ENCODE measurements at places on chromosomes 13 and 19.

DNA sequence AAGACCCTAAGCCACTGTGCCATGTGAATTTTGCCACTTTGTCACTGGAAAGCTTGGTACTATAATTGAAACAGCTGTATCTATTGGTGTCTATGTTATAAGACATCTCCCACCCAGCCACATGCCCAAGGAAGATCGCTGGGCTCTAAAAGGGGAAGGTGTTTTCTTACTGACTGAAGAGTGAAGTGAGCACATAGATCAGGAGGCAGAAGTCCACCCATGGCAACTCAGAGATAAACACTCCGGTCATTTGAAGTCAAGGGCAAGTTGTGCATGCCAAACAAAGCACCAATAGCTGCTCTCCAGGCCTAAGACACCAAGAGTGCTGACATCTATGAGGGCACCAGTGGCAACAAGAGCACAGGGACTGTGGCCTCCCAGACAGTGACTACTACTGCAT is 153.8 kb downstream of the KCTD12 start:
- no peak for ATAC-seq

- ATAC-seq, result peak; percentile 57
Observed at GRCh38 chr19:46624958-46625661, at the start of gene PTGIR. PTGIR (minus strand) TSS chr19:46625089; CDS start chr19:46624225, 864 bp downstream.

GRCh38 chr13:31046711-31047279 is 114.3 kb downstream of the TEX26 start:
- ATAC-seq, result no peak

DNA sequence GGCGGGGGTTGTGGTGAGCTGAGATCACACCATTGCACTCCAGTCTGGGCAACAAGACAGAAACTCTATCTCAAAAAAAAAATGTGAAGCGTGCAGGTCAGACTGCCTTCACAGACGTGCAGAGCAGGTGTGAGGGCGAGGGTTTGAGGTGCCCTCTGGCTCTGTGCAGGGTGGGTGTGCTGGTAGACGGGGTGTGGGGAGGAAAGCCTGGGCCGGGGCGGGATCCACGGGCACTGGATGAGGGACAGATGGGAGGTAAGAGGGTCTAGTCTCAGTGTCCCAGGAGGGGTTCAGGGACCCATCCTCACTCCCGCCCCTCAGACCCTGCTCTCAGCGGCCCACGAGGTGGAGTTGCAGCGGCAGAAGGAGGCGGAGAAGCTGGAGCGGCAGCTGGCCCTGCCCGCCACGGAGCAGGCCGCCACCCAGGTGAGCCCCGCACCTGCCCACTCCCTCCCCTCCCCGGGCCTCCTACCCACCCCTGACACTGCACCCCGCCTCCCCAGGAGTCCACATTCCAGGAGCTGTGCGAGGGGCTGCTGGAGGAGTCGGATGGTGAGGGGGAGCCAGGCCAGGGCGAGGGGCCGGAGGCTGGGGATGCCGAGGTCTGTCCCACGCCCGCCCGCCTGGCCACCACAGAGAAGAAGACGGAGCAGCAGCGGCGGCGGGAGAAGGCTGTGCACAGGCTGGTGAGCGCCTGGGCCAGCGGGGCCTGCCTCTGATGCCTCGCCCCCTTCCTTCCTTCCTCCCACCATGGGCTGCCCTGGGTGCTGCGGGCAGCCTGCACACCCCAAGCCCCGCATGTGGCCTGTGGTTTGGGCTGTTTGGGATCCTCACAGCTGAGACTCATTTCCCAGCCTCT is 9.1 kb downstream of the NOP53 start:
- peak; percentile 34 for ATAC-seq

DNA sequence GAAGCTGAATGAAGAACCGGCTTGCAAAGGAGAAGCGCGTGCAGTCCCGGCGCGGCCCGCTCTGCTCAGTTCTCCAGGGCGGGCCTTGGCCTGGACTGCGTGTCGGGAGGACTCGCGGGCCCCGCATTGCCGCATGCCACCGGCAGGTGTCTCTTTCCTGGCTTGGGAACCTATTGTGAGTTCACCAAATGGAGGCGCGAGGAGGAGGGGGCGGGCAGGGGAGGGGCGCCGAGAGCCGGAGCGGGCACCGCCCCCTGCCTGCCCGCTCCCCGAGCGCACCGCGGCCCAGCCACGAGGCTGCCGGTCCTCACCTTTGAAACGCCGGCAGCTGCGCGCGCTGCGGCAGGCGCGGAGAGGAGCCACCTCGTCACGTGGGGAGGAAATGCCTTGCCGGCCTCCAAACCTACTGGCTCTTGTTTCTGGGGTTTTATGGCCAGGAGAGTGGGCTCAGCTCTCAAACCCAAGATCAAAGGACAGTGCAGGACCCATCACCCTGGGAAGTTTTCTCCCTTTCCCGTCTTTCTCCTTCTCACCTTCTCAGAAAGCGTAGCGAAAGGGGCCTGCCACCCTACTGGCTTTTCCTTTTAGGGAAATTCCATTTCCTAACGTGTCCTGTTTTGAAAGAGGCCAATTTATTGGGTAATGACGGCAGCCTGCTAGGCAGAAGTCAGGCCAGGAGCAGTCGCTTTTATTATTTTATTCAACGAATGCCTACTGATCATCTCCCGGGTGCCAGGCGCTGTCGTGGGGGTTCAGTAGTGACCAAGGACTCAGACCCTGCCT is 13.8 kb upstream of the UBE2L5 start:
- ATAC-seq, result peak; percentile 93

GRCh38 chr13:78247362-78247761 is 328.7 kb upstream of the EDNRB start:
- ATAC-seq, result no peak

DNA sequence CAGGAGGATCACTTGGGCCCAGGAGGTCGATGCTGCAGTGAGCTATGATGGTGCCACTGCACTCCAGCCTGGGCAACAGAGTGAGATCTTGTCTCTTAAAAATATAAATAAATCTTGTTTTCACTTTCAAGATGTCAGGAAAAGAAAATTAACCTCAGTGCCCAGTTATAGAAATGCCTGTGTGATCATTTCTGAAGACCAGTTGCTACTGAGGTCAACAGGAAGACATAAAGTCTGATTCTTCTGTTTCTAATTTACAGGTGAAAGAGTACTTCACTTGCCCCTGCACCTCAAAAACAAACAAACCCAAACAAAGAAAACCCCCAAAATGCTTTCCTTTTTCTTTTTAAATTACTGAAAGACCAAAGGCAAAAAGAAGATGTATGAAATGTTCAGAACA is 174.3 kb upstream of the NBEA start:
- no peak for ATAC-seq

- no peak for ATAC-seq
Observed at GRCh38 chr13:113400621-113401451, 36.9 kb upstream of the GRTP1 start.

GRCh38 chr19:15368051-15368632 is 11.4 kb downstream of the AKAP8 start:
- no peak for ATAC-seq

DNA sequence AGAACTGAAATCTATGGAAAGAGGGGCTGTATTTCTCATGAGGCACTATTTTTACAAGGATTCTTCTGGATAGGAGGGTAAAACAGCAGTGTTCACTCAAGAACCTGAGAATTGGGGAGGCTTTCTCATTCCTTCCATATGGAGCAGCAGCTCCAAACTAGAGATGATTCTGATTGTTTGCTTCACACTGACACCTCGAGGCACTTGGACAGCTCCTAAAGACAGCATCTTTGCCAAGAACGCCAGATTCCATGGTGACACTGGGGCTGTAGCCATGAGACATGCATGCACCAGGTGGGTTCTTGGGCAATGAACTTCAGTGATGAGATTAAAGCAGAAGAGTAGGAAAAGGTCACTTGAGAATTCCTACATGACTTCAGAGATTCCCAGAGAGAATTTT is 361.5 kb upstream of the HTR2A start:
- no peak for ATAC-seq

DNA sequence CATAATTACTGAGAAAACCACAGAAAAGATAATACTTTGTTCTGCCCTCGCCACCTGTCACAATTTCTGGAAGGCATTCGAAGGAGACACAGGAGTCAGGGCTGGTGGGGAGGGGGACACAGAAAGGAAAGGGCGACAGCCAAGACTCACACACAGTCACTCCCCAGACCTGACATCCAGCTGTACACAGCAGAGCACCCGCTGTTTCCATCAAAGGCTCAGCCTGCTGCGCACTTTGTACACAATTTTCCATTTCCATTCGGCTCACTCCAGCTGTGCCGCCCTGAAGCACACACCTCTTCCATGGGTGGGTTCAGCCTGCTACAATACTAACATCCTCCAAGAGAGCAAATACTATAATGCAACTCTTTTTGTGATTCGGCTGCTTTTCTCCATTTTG is 38.0 kb downstream of the STK24 start:
- no peak for ATAC-seq

GRCh38 chr19:44112802-44113137 is 429 bp upstream of the ZNF225 start:
- no peak for ATAC-seq

- peak; percentile 63 for ATAC-seq
Observed at GRCh38 chr13:48828962-48829411, 146.7 kb upstream of the FNDC3A start.

- ATAC-seq, result no peak
Observed at GRCh38 chr13:85441364-85441763, 357.9 kb downstream of the SLITRK6 start.

GRCh38 chr19:5001615-5002014 is 32.7 kb downstream of the KDM4B start:
- ATAC-seq, result no peak

DNA sequence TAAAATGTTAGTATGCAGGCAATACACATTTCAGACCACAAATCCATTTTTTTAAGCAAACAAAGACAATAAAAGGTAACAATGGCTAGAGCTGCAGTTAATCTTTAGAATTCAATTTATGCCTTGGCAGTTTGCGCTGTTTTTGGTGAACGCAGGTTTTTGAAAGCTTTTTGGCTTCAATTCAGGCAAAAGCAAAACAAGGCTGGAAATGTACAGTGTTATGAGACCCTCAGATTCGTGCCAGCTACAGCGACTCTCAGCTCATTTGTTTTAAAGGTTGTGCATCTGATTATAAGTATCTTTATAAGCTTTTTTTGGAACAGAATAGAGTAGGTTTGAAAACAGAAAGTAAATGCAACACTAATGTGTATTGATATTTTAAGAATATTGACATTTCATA is 63.6 kb upstream of the SOX1 start:
- no peak for ATAC-seq

DNA sequence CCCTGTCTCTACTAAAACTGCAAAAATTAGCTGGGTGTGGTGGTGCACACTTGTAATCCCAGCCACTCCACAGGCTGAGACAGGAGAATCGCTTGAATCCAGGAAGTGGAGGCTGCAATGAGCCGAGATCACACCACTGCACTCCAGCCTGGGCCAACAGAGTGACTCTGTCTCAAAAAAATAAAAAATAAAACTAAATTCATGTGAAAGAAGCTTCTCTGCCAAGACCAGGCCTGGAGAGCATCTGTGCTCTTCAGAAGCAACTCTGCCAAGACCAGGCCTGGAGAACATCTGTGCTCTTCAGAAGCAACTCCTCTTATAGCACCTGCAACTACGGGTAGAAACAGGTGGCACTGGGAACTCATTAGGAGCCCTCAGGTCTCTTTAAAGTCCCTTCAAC is 37.7 kb downstream of the CRYL1 start:
- ATAC-seq, result no peak

DNA sequence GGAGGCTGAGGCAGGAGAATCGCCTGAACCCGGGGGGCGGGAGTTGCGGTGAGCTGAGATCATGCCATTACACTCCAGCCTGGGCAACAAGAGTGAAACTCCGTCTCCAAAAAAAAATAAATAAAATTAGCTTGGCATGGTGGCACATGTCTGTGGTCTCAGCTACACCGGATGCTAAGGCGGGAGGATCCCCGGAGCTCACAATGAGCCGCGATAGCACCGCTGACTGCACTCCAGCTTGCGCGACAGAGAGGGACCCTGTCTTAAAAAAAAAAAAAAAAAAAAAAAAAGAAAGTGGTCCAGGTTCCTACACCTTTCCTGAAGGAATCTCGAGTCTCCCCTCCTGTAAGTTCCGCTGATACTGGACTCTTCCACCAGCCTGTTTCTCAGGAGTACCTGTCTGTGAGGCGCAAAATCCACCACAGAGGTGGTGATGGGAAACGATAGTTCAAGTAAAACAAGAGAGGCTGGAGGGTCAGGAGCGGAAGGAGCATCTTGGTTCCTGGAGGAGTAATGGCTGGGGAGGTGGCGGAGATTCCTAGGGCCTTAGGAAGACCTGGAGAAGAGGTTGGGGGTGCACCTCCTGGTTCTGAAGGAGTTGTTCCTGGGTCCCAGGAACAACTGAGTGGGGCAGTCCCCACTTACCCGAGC is 471 bp downstream of the FUT1 start:
- ATAC-seq, result no peak

DNA sequence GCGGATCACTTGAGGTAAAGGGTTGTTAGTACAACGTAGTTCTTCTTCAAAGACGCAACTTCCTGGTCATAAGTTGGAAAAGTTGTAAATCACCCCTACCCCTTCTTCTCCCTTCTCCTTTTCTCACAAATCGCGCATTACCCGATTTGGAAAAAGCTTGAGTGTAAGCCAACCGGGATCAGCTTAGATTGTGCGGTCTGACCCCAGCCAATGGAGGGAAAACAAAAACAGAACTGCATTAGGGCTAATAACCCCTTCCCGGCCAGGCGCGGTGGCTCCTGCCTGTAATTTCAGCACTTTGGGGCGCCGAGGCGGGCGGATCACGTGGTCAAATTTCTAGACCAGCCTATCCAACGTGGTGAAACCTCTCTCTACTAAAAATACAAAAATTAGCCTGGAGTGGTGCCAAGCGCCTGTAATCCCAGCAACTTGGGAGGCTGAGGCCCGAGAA is 806 bp downstream of the ZNF90 start:
- no peak for ATAC-seq

DNA sequence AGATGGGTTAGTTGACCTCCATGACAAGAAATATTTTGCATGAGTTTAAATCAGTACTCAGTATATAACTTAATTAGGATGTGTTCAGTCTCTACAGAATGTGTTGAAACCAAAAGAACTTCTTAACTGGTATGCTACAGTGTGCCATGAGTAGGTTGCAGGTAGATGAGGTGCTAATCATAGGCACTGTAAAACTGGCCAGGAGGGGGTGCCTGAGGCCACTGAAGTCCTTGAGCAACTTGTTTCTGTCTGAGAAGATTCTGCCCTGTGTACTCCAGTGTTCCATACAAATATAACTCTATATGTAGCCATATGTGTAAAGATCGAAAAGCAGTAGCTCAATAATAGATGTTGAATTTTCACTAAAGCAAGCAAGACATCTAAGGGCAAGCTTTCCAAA is 549.2 kb upstream of the KLF12 start:
- no peak for ATAC-seq

- no peak for ATAC-seq
Observed at GRCh38 chr19:35732540-35733179, 9.6 kb downstream of the IGFLR1 start.

DNA sequence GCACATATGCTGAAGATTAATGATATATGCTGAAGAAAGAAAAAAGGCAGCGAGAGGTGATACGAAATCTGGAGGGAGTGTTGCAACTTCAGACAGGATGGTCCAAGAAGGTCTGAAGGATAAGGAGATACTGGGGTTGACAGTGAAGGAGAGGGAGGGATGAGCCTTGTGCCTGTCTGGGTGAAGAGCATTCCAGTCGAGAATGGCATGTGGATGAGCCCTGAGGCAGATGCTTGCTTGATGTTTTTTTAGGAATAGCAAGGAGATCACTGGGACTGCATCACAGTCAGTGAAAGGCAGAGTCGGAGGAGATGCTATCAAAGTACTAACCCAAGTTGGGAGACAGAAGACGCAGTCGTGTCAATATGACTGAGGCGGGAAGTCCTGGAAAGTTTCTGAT is 13.3 kb upstream of the LAIR2 start:
- ATAC-seq, result no peak

All from stimulated activated memory B cell treated with anti-CD40 and anti-IgM and Interleukin-4, amounts not matched to agents 10 μg/mL and 1 μg/mL and 100 μg/mL, for 72 hours (primary cell).